ENCODE measurements at places on chromosomes 6 and 20.

GRCh38 chr20:25150016-25150415 lies 45.5 kb upstream of the ENTPD6 start:
- no peak for DNase-seq

DNA sequence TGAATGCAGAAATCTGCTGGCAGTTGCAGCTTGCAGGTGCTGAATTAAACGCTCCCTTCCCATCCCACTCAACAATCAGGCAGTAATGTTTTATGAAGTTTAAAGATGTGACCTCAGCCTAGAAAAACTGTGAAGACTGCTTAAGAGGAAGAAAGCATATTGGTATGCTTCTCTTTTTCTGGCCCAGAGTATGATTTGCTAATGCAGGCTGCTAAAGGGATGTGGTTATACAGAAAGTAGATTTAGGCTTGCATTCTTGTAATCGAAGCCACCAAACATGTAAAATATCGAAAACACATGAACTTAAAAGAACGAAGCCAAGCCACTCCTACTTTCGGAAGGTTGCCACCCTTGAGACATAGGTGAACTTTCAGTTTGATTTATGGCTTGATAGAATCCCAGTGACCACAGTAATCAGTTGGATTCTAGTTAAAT lies 40.7 kb downstream of the MAP3K5 start:
- no peak for DNase-seq

DNA sequence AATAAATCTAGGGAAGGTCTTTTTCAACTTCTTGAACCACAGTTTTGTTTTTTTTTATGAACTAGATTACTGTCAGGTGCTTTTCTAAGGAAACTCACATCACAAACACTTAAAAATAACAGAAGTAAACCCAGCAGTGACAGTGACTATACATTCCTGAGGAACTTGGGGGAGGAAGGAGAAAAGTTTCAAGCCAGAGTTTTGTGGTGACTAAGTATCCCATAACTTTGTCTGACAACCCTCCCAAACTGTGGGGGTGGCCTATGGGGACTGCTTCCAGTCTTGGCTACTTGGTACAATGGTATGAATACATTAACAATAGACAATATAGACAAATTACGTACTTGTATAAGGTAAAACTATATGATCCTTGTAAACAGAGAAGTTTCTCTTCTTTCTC lies 202.5 kb upstream of the MAN1A1 start:
- DNase-seq, result no peak

GRCh38 chr6:167317172-167317571 lies 7.7 kb upstream of the TTLL2 start:
- no peak for DNase-seq

DNA sequence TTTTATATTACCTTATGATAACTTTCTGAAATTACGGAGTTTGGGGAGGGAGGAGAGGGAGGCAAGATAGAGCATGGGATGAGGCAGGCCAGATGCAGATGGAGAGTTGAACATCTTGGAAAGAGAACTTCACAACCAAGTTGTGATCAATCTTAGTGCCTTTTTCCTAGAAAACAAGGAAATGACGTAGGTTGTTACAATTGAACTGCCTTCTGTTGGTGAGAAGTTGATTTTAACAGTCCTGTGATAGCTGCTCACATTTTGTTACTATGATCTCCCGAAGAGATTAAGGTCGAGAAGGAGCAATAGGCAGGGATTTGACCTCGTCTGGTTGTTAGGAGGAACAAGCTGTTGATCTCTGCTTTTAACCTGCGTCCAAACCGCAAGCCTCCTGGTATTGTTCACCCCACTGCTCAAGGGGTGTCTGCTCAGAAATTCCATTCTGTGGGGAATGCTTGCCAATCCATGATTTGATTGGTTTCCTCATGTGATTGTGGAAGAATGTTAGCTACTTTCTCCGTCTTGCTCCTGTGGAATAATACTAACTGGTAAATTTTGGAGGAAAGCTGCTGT lies 35.1 kb downstream of the TIAM2 start:
- DNase-seq, result no peak

- DNase-seq, result no peak
Observed at GRCh38 chr20:50586531-50587232, 76.5 kb downstream of the PTPN1 start.

DNA sequence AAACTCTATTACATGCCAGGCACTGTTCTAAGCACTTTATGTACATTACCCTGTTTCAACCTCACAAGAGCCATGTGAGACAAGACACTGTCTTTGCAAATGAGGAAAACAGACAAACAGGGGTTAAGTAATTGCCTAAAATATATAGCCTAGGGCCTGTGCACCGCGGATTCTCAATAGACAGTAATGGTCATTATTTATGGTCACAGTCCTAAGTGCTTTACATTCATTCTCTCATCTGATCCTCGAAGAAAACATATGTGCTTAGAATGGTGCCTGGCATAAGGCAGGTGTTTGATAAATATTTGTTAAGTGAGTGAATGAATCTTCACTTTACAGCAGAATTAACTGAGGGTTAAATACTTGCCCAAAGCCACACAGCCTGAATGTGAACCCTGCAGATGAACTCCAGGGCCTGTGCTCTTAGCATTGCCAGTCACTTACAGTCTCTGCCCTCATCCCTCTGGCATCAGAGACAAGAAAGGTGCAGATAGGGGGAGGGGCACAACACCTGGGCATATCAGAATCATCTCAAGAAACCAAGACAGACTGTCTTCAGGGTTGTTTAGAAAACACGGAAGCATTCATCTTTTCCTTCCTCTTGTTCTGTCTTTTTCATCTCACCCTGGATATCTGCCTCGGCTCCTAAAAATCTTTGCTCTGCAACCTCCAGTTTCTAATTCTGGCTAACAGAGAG lies 92.8 kb upstream of the SASH1 start:
- no peak for DNase-seq

- no peak for DNase-seq
Observed at GRCh38 chr6:156905801-156906200, 128.6 kb downstream of the ARID1B start.

- DNase-seq, result no peak
Observed at GRCh38 chr20:58173930-58174707, 54.3 kb downstream of the ANKRD60 start.

- DNase-seq, result no peak
Observed at GRCh38 chr6:549906-550305, 107.0 kb downstream of the HUS1B start.
